NCI-H460 (cell line): ENCODE measurements at places on chromosomes 3 and 15. TPM values are rescaled to one million over a fixed set of nuclear protein-coding genes. Genes with fewer than 3 reads are reported as not detected.

DNA sequence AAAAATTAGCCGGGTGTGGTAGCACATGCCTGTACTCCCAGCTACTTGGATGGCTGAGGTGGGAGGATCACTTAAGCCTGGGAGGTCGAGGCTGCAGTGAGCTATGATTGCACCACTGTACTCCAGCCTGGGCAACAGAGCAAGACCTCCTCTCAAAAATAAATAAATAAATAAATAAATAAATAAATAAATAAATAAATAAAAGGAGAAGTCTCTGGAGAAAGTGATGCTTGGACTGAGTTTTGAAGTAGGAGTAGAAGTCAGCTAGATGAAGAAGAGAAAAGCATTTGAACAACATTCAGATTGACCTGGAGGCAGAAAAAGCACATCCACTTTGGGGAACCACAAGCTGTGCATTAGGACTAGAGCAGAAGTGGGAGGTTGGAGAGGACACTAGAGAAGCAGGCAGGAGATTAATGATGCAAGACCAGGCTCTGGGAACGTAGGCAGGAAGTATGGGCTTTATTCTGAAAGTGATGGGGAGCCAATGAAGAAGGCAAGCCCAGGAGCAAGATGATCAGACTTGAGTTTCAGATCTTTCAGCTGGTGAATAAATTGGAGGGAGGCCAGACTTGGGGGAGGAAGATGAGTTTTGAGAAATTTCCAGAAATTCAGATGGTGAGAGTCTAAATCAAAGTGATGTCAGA lies 48.7 kb downstream of the KLHL6 start:
- no peak for DNase-seq

DNA sequence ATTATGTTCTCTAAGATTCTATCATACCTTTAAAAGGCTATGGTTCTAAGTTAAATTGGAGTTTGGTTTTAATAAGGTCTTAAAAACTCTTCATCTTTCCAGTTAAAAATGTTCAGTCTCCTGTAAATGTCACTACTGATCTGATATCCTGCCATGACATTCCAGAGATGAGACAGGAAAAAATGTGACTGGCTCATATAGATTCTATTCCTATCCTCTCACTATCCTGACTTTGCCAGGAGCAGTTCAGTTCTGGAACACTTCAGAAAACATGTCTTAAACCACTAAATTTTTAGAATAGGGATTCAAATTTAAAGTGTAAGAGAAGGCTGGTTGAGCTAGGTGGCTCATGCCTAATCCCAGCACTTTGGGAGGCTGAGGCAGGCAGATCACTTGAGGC lies 170.9 kb downstream of the TNIK start:
- no peak for DNase-seq

- DNase-seq, result no peak
These were observed 5.9 kb downstream of the ATOSA start for GRCh38 chr15:52673312-52673711.

- DNase-seq, result peak; percentile 6
These were observed 263.5 kb upstream of the CFAP20DC start for GRCh38 chr3:59313365-59313764.

Gene ZNF385D
- total RNA-seq, result 0.02 TPM in 1 of 2 replicates, not detected in the other

Gene CEP70
- total RNA-seq, result 26.3 and 35.5 TPM in 2 replicates

Gene SI
- not detected in 2 replicates for total RNA-seq

Gene ZCWPW2
- 0.22 and 0.29 TPM in 2 replicates for total RNA-seq
